ENCODE measurements at places on chromosomes 4 and X.

DNA sequence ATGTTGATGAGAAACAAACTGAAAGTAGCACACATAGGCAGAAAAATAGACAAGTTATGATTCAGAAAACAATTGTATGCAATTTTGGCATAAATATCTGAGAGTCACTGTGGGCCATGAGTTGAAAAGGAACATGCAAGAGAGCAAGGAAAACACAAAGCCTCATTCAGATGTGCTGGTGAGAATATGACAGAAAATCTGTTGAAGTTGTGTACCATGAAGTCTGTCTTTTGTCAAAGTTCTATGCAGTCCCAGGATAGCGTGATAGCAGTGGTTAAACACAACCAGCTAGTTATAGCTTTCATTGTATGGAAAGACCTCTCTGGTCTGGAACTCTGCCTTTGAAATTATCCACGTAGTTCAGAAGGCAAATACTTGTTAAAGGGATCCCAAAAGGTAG, 53.0 kb downstream of the TMEM154 start:
- no peak for DNase-seq

GRCh38 chr4:185660340-185660739, 125.0 kb upstream of the PDLIM3 start:
- no peak for DNase-seq

DNA sequence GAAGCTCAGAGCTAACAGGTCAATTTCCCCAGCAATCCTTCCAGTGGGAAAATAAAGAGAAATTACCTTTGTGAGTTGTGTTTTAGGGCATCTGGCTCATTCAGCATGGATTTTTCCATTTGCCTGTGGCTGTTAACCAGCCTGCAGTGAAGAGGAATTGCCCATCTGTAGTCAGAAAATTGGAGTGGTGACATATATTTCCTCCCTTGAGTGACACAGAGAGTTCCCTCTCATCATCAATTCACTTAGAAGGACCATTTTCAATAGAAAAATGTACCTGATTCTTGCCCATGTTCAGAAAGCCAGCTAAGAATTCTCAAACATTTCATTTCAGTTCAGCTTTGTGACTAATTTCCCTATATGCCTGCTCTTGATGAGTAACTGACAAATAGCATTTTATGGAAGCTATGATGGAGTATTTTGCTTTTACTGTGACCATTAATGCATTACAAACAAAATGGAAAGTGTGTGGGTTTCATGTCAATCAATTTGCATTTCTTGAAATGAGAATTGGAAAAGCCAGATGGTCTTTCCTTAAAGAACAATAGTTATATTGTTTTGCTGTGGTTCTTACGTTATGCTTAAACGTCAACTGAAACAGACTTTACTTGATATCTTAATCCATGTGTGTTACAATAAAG, 155.8 kb downstream of the NWD2 start:
- DNase-seq, result no peak

GRCh38 chrX:148562846-148563245, 62.4 kb downstream of the AFF2 start:
- DNase-seq, result no peak

- no peak for DNase-seq
Observed at GRCh38 chr4:61580721-61581377, 380.7 kb downstream of the ADGRL3 start.

- no peak for DNase-seq
Observed at GRCh38 chr4:122992641-122993040, 70.2 kb upstream of the NUDT6 start.

- DNase-seq, result no peak
Observed at GRCh38 chr4:66613591-66613990, 931.7 kb downstream of the CENPC start.

GRCh38 chr4:13546142-13546940, 2.0 kb upstream of the NKX3-2 start:
- no peak for DNase-seq

DNA sequence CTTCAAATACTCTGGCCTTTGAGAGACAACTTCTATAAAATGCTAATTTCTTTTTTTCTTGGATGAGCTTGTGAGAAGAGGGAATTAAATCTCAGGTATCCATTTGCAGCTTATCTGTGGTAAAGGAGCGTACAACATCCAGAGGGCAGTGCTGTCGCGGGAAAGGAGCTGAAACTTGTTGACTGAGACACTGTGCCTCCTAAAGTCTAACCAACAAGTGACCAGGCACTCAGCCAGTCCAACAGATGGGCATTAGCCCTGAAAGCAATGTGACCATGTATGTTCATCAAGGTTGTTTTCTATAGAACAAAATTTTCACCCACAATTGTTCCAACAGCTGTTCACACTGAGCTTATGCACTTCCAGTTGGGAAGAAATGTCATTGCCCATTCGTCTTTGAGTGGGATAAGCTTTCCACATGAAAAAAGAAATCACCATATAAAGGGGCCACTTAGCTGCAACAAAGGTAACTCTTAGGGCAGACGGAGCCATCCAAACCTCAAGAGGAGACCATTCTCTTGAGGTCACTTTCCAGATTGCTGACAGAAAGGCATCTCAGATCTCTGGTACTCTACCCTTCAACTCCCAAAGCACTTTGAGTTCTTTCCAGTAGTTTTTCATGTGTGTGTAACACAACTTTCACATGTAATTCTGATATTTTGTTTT, 244.8 kb upstream of the NEIL3 start:
- no peak for DNase-seq

- no peak for DNase-seq
Observed at GRCh38 chrX:154352012-154352401, 22.4 kb downstream of the FLNA start.

DNA sequence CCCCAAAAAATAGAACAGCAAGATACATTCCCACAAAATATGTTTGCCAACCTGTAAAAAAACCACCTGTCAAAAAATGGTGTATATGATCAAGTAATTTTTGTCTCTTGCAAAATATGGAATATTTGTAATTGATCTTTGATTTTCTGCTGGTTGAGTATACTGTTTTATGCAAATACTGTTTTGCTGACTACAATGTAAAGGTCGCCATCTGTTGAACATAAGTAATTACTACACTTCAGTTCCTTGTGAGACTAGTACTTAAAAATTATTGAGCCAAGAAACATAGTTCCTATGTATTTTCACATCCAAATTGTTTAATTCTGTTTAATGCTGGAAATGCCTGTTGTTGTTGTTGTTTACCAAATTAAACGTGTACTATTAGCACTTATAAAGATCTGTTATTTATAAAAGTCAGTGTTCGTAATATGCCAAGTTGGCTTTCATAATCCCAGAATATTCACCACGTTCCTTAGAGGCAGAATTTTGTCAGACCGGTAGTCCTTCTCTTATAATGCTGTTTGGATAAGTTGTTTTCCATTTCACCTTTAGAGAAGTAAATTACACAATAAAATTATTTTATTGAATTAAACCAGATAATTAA, 144.2 kb downstream of the PDLIM5 start:
- no peak for DNase-seq

DNA sequence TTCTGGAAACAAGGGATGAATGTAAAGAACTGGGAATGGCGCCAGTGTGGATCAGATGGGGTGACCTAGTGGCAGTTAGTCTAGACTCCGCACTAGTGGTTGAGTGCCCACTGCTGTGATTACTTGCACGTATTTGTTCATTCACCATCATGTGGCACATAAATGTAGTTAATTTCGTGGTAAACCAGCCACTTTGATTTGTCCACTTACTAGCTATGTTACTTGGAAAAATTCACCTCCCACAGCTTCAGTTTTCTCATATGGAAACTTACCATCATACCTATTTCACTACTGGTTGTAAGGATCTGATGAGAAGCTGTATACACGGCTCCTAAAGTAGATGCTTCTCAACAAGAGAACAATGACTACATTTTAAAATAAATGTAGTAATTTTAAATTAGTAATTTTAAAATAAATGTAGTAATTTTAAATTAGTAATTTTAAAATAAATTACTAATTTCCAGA, 394 bp upstream of the DYNLT3 start:
- DNase-seq, result no peak

DNA sequence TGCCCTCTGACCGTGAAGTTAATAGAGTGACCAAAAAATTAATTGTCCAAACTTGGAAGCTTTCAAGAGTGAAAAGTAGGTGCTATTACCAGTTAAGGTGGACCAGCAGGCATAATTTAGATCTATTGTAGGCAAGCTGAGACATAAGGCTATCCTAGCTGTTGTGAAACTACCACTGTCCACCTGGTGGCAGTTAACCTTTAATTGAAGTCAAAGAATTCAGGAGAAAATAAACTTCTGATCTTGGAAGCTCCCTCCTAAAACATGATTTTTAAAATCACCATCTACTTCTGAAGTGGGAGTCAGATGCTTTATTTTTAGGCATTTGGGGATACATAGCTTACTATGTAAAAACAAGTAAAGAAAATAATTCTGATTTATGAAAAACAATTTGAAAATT, 636.3 kb upstream of the HTR2C start:
- DNase-seq, result no peak

DNA sequence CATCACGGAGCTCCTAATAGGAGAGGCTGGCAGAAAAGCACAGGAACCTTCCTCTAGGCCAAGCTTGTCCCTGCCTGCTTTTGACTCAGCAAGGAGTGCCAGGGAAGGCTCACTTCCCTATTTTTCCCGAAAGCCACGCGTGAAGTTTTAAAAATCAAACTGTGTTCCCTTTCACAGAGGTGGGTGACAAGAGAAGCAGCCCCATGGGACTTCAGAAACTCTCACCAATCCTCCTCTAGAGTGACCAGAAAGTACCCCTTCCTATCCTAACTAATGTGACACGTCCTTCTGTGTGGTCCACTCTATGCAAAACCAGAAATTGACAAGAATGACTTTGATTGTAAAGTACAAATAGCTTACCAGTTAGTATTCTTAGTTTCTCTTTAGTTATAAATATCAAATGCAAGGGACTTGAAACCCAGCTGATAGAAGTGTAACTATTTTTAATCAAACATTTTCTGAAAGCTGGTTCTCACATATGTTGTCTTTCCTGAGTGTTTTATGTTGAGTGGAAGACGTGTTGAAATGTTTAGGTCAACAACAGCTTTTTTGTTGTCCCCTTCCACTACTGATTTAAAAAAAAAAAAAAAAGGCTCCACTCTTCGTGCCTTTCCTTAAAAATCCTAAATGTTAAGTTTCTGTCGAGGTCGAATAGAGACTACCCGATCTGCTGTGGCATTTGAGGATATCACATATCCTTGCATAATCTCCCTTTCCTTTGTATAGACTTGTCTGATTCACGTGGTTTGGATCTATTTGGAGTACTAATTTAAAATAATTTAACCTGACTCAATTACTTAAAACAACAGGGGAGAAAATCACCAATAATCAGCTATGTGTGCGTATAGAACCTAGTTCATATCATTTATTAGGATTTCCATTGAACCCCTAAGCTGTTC, 42.1 kb downstream of the NFKB1 start:
- DNase-seq, result no peak
